Cardiac muscle cell (in vitro differentiated cells and primary cell): ENCODE measurements at places on chromosomes 6 and 20. TPM values are rescaled to one million over a fixed set of nuclear protein-coding genes. Genes with fewer than 3 reads are reported as not detected.

KIF25 gene
- total RNA-seq = 1.6 TPM in 1 of 2 replicates, not detected in the other

ASIP gene
- not detected in 2 replicates for total RNA-seq

TLDC2 gene
- total RNA-seq = 0.32 TPM in 1 of 2 replicates, not detected in the other

MEI4 gene
- total RNA-seq = 0.21 and 0.36 TPM in 2 replicates

CRYBG1 gene
- total RNA-seq = under 0.01 TPM in 1 of 2 replicates, not detected in the other

ENPP4 gene
- total RNA-seq = 7.5 TPM in 2 replicates

LY6G6F gene
- not detected in 2 replicates for total RNA-seq

DNA sequence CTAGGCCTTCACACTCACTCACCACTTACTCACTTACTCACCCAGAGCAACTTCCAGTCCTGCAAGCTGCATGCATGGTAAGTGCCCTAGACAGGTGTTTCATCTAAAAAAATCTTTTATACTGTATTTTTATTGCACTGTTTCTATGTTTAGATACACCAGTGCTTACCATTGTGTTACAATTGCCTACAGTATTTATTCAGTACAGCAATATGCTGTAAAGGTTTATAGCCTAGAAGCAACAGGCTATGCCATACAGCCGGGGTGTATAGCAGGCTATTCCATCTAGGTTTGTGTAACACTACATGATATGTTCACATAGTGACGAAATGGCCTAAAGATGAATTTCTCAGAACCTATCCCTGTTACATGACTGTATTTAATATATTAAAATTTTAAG, 37.1 kb upstream of the KCNK5 start:
- no peaks in the 10 kb centered on the region for H3K36me3 ChIP-seq
- DNase-seq = no peak
- no peaks in the 10 kb centered on the region for H3K27me3 ChIP-seq
- H3K4me1 ChIP-seq = no peaks in the 10 kb centered on the region
- no peak overlapping the region for H3K4me3 ChIP-seq

DNA sequence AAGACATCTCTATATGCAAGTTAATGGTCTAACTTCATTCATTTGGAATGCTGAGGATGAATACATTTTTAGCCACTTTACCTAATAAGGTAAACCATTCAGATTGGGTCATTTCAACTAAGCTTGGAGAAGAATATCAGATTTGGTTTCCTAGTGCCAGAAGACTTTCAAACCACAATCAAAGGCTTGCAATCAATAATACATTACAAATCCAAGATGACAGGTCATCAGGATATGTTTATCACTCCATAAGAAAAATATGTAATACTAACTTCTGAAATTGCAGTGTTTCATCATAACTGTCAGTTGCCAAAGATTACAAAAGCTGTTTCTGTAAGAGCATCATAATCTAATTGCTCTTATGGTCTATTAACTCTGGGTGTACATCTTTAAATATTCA, 654.0 kb downstream of the COL12A1 start:
- H3K4me1 ChIP-seq = no peaks in the 10 kb centered on the region
- no peak overlapping the region for H3K27ac ChIP-seq
- peak; percentile 32 for DNase-seq
- no peak overlapping the region for H3K4me3 ChIP-seq
- H3K27me3 ChIP-seq = no peaks in the 10 kb centered on the region
- no peaks in the 10 kb centered on the region for H3K36me3 ChIP-seq

- no peaks in the 10 kb centered on the region for H3K27me3 ChIP-seq
- no peak overlapping the region for H3K27ac ChIP-seq
- H3K36me3 ChIP-seq = no peaks in the 10 kb centered on the region
- peak; percentile 30 for DNase-seq
- no peak overlapping the region for H3K4me3 ChIP-seq
These were observed 89.2 kb downstream of the TXNDC5 start for GRCh38 chr6:7821426-7821825.

DNA sequence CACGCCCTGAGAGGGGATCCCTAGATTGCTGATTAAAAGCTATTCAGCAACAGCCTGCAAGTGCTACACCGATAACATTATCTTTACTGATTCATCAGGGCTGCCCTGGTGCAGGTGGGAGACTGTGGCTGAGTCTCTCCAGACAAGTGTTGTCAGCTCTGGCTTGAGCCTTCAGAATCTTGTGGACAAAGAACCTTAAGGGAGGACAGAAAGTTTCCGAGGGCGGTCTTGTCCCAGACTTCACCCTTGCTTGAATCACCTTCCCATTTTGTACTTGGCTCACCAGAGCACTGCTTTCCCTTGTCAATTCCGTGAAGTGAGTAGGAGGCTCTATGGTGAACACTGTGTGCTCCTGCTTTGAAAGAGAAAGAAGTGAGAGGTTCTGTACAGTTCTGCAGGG, 88.6 kb upstream of the PCSK2 start:
- no peaks in the 10 kb centered on the region for H3K4me1 ChIP-seq
- H3K27ac ChIP-seq = no peak overlapping the region
- H3K4me3 ChIP-seq = no peak overlapping the region

DNA sequence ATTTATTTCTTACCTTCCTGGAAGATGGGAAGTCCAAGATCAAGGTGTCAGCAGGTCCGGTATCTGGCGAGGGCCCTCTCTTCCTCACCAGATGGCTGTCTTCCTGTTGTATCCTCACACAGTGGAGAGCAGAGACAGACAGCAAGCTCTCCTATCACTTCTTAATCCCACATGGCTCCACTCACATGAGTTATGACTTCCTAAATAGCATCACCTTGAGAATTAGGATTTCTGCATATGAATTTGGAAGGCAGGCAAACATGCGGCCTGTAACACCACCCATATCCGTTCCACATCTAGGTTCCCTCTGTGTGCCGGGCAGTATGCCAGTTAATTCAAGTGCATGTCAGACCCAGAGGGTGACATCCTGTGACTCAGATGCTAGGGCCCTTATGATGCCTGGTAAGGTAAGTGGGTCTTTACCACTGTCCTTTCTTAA, 2.1 kb downstream of the RAET1E start:
- no peaks in the 10 kb centered on the region for H3K36me3 ChIP-seq
- H3K4me3 ChIP-seq = no peak overlapping the region
- DNase-seq = peak; percentile 46
- no peaks in the 10 kb centered on the region for H3K4me1 ChIP-seq
- peaks cover 3% of the 10 kb centered on the region for H3K27me3 ChIP-seq

GRCh38 chr20:48195121-48195870, 410.0 kb upstream of the SULF2 start:
- H3K36me3 ChIP-seq = no peaks in the 10 kb centered on the region
- H3K4me1 ChIP-seq = no peaks in the 10 kb centered on the region
- H3K4me3 ChIP-seq = no peak overlapping the region
- DNase-seq = no peak
- H3K27me3 ChIP-seq = no peaks in the 10 kb centered on the region
- no peak overlapping the region for H3K27ac ChIP-seq

- H3K36me3 ChIP-seq = no peaks in the 10 kb centered on the region
- no peak for DNase-seq
- no peaks in the 10 kb centered on the region for H3K27me3 ChIP-seq
- H3K27ac ChIP-seq = no peak overlapping the region
These were observed 52.4 kb downstream of the IPCEF1 start for GRCh38 chr6:154304191-154304590.

DNA sequence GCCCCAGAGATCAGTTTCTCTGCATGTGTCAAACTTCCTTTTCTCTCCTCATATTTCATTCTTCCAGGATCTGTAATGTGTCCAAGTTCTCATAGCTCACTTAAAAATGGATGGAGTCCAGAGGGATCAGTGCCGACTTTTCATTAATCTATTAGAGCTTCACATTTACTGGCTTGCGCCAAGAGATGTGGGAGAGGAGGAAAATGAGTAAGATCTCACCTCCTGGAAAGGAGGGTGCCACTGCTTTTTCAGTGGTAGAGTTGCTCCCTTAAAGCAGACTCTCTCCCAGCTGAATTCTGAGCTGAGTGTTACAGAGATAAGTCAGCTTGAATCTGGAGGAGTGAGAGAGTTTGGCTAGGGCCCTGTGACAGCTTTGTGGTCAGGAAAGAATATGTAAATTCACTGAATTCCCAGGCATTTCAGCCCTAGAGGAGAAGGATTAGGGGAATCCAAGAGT, 175.9 kb downstream of the SOX4 start:
- peak overlapping the region; percentile 79 for H3K27ac ChIP-seq
- H3K27me3 ChIP-seq = no peaks in the 10 kb centered on the region
- no peaks in the 10 kb centered on the region for H3K36me3 ChIP-seq
- DNase-seq = peak; percentile 99
- H3K4me3 ChIP-seq = no peak overlapping the region

- H3K36me3 ChIP-seq = no peaks in the 10 kb centered on the region
- peaks cover 72% of the 10 kb centered on the region for H3K27me3 ChIP-seq
- no peak for DNase-seq
These were observed 6.3 kb downstream of the CCR6 start for GRCh38 chr6:167129159-167129558.

- peak overlapping the region; percentile 78 for H3K27ac ChIP-seq
- H3K27me3 ChIP-seq = no peaks in the 10 kb centered on the region
- DNase-seq = no peak
- H3K4me1 ChIP-seq = no peaks in the 10 kb centered on the region
These were observed 224 bp downstream of the MPC1 start for GRCh38 chr6:166382500-166382932.

GRCh38 chr6:40998661-40999060, 40.4 kb downstream of the UNC5CL start:
- H3K27me3 ChIP-seq = no peaks in the 10 kb centered on the region
- DNase-seq = no peak
- H3K27ac ChIP-seq = peak overlapping the region; percentile 35
- H3K4me3 ChIP-seq = no peak overlapping the region
- peaks cover 33% of the 10 kb centered on the region for H3K4me1 ChIP-seq

- H3K4me1 ChIP-seq = no peaks in the 10 kb centered on the region
- no peak overlapping the region for H3K4me3 ChIP-seq
- no peaks in the 10 kb centered on the region for H3K27me3 ChIP-seq
These were observed 105.9 kb upstream of the PDE10A start for GRCh38 chr6:165768961-165769360.

DNA sequence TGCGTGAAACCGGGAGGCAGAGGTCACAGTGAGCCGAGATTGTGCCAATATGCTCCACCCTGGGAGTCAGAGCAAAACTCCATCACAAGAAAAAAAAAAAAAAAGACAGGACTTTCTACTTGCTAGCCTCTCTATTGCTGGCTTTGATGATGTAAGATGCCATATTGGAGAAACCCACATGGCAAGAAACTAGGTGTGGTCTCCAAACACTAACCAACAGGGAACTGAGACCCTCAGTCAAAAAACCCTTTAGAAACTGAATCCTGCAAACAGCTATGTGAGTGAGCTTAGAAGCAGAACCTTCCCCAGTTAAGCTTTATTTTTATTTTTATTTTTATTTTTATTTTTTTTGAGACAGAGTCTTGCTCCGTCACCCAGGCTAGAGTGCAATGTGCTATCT, 18.4 kb upstream of the ZBTB22 start:
- no peak for DNase-seq
- no peak overlapping the region for H3K4me3 ChIP-seq
- no peaks in the 10 kb centered on the region for H3K36me3 ChIP-seq
- H3K4me1 ChIP-seq = no peaks in the 10 kb centered on the region

- H3K27me3 ChIP-seq = no peaks in the 10 kb centered on the region
- H3K4me1 ChIP-seq = no peaks in the 10 kb centered on the region
- H3K27ac ChIP-seq = no peak overlapping the region
- H3K36me3 ChIP-seq = no peaks in the 10 kb centered on the region
These were observed 68.9 kb downstream of the MDGA1 start for GRCh38 chr6:37628611-37629320.

DNA sequence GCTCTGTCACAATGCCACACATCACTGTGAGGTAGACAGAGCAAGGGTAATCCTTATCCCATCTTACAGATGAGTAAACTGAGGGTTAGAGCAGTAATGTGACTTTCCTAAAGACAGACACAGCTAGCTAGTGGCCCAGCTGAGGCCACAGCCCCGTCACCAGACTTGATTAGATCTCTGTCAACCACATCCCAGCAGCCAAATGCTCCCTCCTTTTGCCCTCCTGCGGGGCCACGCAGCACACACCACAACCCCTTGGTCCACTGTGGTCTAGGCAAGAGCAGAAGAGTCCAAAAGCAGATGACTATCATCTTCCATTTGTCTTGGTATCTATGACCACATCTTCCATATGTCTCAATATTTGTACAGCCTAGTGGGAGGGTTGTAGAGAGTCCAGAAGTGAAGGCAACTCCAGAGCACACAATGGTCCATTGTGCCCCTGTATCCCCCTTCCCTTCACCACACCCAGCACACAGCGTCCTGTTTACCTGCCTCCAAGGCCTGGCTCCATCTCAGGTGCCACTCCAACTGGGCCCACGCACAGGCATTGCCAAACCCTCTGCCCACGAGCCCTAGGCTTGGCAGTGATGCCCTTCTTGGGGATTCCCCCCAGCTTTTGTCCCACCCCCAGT, 47.1 kb upstream of the FOXP4 start:
- peaks cover 8% of the 10 kb centered on the region for H3K4me1 ChIP-seq
- no peak overlapping the region for H3K27ac ChIP-seq
- peaks cover 4% of the 10 kb centered on the region for H3K27me3 ChIP-seq
- DNase-seq = no peak

DNA sequence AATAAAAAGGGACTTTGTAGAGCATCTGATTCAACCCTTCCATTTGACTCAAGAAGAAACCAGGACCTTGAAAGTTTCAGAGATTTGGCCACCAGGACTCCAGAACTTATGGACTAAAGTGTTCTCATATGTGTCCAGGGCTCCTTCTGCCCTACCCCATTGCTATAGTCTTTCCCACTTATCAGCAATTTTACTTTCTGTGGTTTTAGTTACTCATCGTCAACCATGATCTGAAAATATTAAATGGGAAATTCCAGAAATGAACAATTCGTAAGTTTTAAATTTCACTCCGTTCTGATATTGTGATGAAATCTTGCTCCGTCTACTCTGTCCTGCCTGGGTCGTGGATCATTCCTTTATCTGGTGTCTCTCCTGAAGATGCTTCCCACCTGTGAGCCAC, 259.8 kb downstream of the PHACTR1 start:
- DNase-seq = peak; percentile 52
- no peaks in the 10 kb centered on the region for H3K27me3 ChIP-seq
- no peaks in the 10 kb centered on the region for H3K36me3 ChIP-seq
- no peak overlapping the region for H3K4me3 ChIP-seq
- H3K27ac ChIP-seq = no peak overlapping the region
- peaks cover 20% of the 10 kb centered on the region for H3K4me1 ChIP-seq
